H9 (cell line): ENCODE measurements at places on chromosomes 6 and 20.

DNA sequence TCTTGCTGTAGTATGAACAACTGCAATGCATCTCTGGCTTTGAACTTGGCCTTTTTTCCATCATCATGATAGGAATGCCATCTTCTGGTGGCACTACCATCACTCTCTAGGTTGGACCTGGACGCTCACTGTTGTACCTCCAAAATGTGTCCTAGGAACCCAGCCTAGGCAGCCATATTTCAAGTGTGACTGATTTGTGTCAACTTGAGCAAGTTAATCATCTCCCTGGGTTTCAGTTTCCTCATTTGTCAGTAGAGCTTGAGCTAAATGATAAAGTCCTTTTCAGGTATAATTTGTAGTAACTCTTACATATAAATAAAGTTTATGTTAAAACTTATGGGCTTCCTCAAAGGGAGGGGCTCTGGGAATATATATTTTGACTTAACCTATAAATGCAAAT lies 241.7 kb upstream of the CEP162 start:
- no peak for DNase-seq
- H3K36me3 ChIP-seq: no peaks in the 10 kb centered on the region
- H3K27ac ChIP-seq: no peak overlapping the region
- H3K27me3 ChIP-seq: no peaks in the 10 kb centered on the region
- H3K4me3 ChIP-seq: no peak overlapping the region
- H3K4me1 ChIP-seq: no peaks in the 10 kb centered on the region

DNA sequence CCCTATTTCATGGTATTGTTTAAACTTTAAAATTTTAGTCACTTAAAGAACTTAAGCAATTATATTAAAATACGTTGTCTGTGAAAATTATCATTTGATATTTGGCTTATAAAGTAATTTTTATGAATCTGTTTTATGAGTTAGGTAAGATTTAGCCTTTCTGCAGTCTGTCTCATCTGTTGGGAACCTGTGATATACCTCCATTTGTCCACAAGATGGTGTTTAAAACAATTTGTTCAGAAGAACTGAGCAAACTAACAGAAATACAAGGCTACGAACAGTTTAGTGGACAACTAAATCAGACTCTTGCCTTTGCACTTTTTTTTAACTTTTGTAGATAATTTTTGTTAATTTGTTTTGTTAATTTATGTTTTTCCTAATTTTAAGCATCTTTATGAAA lies 92.4 kb downstream of the COL9A1 start:
- no peaks in the 10 kb centered on the region for H3K27me3 ChIP-seq
- no peak overlapping the region for H3K4me3 ChIP-seq
- H3K27ac ChIP-seq: no peak overlapping the region
- H3K4me1 ChIP-seq: no peaks in the 10 kb centered on the region

- peaks cover 4% of the 10 kb centered on the region for H3K36me3 ChIP-seq
- H3K27me3 ChIP-seq: no peaks in the 10 kb centered on the region
- no peak for DNase-seq
Observed at GRCh38 chr6:148497257-148497656, 154.6 kb downstream of the SASH1 start.

DNA sequence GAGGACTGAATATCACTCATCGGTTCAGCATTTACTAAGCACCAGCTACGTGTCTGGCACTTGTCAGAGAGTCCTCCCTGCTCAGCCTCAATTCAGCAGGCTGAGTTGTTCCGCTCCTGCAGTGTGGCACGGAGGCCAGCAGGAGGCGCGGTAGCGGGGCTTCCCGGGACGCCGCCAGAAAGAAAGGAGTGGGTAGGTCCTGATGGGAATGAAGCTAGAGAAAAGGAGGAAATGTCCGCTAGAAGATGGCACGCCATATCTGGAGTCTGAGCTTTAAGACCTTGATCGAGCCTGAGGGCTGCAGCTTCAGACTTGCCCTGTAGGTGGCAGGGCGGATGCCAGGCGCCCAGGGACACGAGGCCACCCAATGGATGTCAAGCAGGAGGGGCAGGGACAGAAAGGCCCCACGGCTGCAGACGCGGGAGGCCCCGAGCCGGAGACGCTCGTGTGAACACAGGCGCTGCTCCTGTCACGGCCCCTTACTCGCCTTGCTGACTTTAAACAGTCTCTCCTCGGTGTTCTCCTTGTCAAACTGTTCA lies 18.7 kb downstream of the SERPINB6 start:
- H3K4me3 ChIP-seq: no peak overlapping the region
- peak; percentile 94 for DNase-seq
- H3K4me1 ChIP-seq: no peaks in the 10 kb centered on the region
- no peaks in the 10 kb centered on the region for H3K27me3 ChIP-seq
- peaks cover 9% of the 10 kb centered on the region; the same call in 1 of the 2 replicates for H3K36me3 ChIP-seq
- H3K27ac ChIP-seq: no peak overlapping the region

DNA sequence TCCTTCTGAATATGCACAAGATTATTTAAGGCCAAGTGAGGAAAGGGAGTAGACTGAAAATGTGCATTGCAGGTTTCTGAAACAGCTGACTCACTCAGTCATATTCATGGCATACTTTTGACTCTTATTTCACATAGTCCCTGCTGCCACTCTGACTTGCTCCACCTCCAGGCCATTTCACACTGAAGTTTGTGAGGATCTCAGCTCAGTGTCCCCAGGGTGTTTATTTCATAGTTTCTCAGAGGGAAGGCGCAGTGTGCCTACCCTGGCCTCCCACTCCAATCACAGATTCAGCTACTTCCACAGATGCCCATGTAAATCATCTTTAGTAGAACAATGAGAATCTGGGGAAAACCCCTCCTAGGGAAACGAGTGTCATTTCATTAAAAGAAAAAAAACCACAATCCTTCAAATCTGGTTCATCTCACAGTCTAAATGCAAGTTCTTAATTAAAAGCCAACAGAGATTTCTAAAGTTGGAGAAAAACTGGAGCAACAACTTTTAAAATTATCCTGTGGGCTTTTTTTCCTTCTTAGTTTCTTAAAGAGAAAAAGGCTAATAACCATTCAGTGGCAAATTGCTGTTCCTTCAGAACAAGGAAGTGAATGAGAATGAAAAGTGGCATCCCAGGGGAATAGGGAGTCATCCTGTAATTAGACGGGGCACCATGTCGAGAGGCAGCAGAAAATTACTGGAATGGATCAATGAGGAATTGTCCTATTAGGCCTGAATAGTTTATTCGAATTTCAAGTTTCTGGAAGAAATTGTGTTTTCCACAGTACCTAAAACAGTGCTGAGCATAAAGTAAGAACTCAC lies 133.6 kb downstream of the TFAP2B start:
- no peaks in the 10 kb centered on the region for H3K36me3 ChIP-seq
- no peak for DNase-seq
- H3K4me3 ChIP-seq: no peak overlapping the region
- no peaks in the 10 kb centered on the region for H3K27me3 ChIP-seq

DNA sequence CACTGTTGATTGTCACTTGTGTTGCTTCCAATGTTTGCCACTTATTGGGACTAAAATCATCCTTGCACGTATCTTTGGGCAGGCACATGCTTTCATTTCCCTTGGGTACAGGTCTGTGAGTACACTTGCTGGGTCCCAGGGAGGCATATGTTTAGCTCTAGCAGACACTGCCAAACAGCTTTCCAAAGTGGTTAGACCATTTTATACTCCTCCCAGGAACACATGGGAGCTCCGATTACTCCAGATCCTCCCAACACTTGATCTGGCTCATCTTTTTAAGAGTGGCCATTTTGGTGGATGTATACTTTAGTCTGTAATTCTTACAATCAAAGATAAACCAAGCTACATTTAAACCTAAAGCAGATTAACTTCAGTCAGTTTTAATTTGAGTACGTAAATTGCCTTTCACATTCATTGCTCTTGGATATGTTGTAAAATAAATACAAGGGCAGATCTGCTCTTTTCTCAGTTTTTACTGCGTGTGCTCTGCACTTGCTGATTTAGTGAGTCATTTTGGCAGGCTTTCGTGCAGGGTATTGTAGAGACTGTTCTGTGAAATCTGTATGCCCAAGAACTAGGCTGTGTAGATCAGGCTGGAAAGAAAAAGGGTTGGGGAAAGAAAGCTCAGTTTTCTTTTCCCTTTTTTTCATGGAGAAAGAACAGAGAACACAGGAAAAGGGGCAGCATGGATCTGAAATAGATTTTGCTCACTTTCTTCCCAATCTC lies 19.5 kb downstream of the SLC22A1 start:
- no peak for DNase-seq
- H3K27me3 ChIP-seq: no peaks in the 10 kb centered on the region

DNA sequence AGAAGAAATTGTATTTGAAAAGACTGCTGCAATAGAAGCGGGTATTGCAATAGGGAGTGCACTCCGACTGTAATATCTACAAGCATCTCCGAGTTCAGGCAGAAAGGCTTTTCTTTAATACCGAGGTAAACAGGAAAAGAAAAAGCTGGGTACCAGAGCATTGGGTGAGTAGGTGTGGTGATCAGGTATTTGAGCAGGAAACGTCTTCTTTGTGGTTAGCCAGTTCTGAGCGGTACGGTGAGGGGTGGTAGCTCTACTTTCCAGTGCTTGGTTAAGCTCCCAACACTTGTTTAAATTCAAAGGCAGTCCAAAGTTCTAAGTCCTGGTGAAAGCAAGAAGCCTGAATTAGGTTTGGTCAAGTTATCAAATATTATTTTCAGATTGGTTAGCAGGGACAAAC lies 404.1 kb downstream of the LMBRD1 start:
- no peak overlapping the region for H3K27ac ChIP-seq
- H3K36me3 ChIP-seq: no peaks in the 10 kb centered on the region
- no peaks in the 10 kb centered on the region for H3K27me3 ChIP-seq
- DNase-seq: no peak

- H3K27ac ChIP-seq: no peak overlapping the region
- H3K4me1 ChIP-seq: peaks cover 2% of the 10 kb centered on the region; the same call in 1 of the 2 replicates
Observed at GRCh38 chr20:32742322-32743236, 688 bp downstream of the COMMD7 start.

GRCh38 chr6:31961616-31962015 lies 2.6 kb downstream of the SKIC2 start:
- H3K4me1 ChIP-seq: peaks cover 3% of the 10 kb centered on the region; the same call in 1 of the 2 replicates
- DNase-seq: no peak
- H3K4me3 ChIP-seq: no peak overlapping the region
- no peaks in the 10 kb centered on the region for H3K27me3 ChIP-seq
